Motor neuron (in vitro differentiated cells): ENCODE measurements at places on chromosomes 5 and 9. TPM values are rescaled to one million over a fixed set of nuclear protein-coding genes. Genes with fewer than 3 reads are reported as not detected.

Gene PLCXD3
- total RNA-seq, result 0.14 and 0.26 TPM in 2 replicates

DNA sequence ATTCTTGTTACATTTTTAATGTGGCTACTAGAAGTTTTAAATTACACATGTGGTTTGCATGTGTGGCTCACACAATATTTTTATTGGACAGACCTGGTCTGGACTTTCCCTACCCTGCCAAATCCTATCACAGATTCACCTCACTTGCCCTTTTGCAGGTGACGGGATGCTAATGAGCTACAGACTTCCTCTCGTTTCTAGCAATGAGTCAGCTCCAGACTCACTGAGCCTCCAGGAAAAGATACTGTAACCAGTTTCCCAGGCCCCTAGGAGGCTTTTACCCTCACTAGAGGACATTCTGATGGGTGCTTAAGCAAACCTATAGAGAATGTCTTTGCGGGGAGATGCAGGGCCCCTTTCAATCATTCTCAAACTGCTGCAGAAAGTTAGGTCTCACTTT lies 135.4 kb downstream of the WDR41 start:
- ATAC-seq, result no peak

Gene OBP2B
- total RNA-seq, result not detected in 2 replicates

DNA sequence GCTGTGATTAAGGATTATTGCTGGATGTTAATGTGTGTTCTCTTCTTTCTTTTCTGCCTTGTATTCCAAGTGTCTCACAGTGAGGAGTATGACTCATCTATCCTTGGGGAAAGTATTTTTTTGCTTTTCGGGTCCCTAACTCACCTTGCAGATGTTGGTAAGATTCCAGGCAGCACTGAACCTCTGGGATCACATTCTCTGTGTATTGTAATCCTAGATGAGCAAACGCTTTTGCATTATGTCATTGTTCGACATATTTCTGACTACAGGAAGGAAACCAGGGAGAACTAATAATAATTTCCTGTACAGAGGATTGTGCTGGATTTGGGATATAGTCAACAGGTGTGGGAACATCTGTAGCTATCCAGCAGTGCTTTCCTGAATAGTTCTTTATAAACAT lies 246.1 kb upstream of the TUT7 start:
- ATAC-seq, result no peak

DNA sequence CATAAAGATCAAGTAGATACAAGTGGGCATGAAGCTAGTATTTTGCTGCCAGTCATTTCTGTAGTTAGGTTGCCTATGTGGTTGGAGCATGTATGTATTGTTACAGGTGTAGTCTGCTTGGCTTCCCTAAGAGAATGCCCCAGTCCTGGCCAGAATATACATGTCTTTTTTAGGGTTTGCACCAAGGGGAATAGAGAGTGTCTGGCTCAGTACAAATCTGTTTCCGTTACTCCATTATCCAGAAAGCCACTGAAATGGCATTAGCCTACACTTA lies 23.2 kb downstream of the TGFBR1 start:
- no peak for ATAC-seq

GRCh38 chr5:31731710-31732301 lies 92.9 kb downstream of the PDZD2 start:
- ATAC-seq, result no peak

DNA sequence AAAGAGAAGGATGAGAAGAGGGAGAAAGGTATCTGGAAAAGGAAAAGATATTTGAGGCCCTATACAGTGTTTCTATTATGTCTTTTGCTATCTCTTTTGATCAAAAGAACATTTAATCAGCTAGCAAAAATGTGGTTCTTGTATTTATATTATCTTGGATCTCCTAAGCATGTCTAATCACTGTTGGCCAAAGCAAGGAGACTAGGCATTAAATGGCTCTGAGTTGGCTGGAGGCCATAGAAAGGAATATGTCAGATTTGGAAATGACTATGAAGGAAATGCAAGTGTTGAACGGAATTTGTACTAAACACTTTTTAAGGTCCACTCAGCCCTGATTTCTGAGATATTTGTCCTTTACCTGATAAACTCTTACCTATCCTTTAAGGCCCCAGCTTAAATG lies 22.4 kb upstream of the THG1L start:
- no peak for ATAC-seq

- peak; percentile 50 for ATAC-seq
Measured at GRCh38 chr5:91151947-91152346, 231.2 kb downstream of the ARRDC3 start.

DNA sequence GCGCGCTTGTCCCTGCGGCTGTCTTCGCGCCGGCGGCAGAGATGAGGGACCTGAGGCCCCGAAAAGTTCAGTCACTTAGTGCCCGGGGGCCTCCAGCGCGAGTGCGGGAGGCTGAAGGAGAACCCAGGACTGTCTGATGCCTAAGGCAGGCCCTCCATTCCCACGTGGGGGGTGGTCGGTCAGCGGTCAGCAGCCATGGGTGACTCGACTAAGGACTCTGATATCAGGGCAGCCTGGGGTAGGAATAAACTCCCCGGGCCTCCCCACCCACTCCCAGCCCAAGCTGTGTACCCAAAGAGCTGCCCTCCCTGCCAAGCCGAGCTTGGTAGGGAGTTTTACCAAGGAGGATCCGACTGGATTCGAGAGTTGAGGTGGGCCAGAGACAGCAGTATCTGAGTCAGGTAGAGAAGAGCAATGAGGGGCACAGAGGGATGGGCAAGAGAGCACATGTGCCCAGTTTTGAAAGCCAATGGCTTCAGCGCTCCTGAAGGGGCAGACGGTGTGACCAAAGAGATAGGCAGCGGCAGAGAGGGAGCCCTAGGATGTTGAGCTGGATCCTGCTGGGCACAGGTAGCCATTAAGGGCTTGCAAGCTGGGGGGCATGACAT lies 787 bp downstream of the FGFR4 start:
- ATAC-seq, result peak; percentile 0

Gene GRAMD2B
- 1.1 TPM in 2 replicates for total RNA-seq

DNA sequence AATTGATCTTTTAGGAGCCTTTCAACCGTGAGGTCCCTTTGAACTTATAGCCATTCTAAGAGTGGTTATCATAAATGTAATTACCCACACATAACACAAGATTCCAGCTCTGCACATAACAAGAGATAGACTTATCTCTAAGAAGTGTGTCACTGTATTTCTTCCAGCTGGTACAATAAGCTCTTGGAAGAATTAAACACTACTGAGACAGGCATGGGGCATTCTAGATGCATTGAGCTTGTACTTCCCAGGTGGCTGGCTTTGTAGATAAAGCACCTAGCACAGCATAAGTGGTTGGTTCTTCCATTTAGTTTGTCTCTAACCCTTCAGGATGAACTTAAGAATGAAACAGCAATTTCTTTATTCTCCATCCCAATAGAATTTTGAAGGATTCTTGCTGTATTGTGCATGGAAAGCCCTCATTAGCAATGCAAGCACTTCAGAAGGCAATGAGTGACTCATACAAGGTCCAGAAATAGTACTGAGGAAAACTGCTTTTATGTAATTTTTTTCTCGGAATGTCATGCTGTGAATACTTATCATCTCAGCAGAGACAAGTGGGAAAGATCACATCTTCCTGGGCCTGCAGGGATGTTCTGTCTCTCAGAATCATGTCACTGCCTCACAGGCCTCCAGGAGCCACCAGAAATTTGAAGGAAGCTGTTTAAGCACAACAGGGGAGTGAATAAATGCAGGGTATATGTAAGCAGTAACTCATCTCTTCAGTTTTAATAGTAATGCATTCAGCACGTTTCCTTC lies 91.1 kb upstream of the CD180 start:
- peak; percentile 96 for ATAC-seq

DNA sequence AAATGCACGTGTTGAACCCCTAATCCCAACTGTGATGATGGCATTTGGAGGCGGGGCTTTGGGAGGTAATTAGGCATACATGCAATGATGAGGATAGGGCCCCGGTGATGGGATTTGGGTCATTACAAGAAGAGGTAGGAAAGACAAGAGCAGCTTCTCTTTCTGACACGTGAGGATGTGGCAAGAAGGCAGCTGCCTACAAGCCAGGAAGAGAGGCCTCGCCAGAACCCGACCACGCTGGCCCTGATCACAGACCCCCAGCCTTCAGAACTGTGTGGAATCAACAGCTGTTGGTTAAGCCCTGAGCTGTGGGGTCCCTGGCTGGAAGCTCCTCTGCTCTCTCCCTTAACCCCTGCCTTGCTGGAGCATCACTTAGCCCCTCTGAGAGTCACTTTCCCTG lies 57.5 kb downstream of the COL23A1 start:
- ATAC-seq, result no peak

DNA sequence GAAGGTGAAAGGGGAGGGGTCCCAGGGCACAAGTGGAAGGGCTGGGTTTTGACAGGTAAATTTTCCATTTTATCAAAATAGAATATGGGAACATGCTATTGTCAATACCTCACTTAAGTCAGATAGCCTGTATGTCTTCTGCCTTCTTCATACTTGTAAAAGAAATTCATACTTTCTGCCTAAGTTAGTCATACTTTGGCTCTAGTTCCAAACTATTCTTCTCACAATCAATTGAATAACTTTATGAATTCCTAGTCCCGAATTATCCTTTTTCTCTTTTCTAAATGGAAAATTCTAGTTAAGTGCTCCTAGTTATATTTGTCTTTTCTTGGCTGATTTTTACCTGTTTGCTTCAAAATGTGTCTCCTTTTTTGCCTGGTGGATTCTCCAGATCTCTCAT lies 271.4 kb downstream of the CSNK1G3 start:
- no peak for ATAC-seq

DNA sequence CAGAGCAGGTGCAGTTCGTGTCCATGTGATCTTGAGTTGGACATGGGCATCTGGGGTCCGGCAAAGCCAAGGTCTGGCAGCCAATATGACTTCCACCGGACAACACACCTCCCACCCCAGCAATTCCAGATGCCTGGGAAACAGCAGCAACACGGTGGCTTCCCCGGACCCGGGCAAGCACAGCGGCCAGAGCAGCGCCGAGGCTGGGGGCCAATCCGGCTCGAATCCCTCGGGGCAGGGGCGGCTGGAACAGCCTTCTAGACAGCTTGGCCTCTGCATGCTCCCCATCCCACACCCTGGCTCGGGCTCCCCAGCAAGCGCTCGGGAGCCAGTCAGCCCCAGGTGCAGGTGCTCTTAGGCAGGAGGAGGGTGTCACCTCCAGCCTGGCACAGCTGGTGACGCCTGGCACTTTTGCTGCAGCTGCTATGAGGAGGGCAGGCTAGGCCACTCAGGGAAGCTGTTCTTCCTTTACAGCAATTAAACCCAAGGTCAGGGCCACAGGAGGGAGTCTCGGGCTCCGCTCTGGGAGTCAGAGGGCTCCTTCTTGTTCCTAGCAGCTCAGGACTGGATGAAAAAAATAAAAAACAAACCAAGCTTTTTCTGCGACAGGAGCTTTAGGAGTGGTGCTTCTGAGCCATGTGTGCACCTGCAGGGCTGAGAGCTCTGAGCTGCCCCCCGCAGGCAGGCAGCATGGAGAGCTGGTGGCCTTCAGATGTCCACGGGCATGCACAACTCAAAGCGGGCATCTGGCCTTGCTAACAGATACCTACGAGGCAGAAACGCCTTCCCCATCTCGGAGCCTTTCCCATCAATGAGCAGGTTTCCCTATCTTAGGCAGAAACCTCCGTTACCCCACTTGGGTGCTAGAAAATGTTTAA lies 28.2 kb downstream of the DBH start:
- ATAC-seq, result no peak

DNA sequence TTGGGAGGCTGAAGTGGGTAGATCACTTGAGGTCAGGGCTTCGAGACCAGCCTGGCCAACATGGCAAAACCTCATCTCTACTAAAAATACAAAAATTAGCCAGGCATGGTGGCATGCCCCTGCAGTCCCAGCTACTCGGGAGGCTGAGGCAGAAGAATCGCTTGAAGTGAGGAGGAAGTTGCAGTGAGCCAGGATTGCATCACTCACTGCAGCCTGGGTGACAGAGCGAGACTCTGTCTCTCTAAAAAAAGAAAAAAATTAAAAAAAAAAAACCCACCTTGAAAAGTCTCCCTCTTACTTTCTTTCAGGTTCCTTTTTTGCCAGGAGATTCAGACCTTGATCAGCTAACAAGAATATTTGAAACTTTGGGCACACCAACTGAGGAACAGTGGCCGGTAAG lies 34.2 kb downstream of the CDK7 start:
- ATAC-seq, result no peak

- peak; percentile 36 for ATAC-seq
Measured at GRCh38 chr9:131668439-131669268, 71.2 kb downstream of the RAPGEF1 start.
